Calu3 (cell line): ENCODE measurements at places on chromosomes 16 and 17.

DNA sequence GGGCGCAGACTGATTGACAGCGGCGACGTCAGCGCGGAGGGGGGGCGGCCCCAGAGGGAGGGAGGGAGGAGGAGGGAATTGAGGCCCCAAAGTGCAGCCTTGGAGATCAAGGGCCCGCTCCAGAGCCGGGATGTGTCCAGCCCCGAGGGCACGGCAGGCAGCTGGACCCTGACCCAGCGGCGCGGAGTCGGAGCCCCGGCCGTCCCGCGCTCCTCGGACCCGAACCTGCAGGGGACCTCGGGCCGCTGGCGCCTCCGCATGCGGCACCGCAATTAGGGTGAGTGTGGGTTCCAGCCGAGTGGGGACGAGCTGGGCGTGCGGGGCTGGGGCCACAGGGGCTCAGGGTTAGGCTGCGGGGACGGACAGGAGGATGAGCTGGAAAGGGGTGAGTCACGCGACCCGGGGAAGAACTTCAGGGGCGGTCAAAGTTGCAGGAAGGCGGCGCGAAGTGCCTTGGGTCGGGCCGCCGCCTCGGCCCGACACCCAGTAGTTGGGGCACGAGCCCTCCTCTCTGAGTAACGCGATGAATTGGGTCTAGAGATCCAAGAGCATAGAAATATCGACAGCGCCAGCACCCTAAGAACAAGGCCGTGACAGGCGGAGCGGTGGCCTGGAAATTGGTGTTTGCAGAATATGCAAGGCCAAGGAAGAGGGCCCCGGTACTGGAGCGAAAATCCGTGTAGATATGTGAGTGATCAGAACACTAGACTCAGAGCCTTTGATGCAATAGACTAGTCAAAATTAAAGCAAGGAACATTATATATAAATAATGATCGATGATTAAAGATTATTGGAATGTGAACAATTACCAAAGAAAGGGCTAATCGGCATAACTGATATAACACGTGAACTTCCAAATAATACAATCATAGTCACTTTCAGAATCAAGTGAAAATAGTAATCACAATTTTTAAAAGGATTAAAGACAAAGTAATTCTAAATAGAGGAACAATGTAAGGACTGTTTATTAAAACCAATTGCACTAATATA is at the start of gene TBX4:
Gene TBX4 (plus strand): TSS at position 122 of the 990 bp plus-strand sequence. CDS start 4,069 bp downstream, outside the sequence.
- DNase-seq: no peak

DNA sequence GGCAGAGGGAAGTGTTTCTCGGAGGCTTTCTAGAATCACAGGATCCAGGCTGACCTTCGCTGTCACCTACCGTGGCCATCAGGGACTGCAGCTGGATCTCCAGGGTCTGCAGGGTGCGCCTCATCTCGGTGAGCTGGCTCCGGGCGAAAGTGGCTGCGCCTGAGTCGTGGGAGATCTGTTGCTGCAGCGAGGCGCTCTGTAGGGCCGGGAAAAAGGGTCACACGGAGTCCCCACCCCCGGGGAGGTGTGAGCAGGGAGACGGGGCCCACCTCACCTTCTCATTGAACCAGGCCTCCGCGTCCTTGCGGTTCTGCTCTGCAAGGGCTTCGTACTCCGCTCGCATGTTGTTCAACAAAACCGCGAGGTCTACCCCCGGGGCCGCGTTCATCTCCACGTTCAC is 2.9 kb downstream of the KRT28 start:
- no peak for DNase-seq

DNA sequence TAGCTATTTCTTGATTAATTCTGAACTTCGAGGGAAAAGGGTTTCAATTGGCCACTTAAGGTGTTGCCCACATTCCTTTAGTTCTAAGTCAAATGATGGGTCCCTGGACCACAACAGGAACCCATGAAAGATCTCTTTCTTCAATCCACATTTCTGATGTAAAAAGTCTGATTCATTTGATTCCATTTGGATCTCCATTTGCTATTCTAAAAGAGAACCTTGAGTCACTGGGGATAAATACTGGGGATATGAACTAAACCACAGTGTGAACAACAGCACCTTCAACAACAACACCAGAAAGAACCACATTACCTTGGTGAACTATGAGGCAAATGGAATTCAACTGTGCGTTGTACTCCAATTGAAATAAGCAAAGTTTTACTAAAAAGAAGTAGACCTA is 108.9 kb upstream of the IRX5 start:
- DNase-seq: no peak

GRCh38 chr17:64028874-64029464 is 8.5 kb upstream of the ICAM2 start:
- DNase-seq: peak; percentile 71

DNA sequence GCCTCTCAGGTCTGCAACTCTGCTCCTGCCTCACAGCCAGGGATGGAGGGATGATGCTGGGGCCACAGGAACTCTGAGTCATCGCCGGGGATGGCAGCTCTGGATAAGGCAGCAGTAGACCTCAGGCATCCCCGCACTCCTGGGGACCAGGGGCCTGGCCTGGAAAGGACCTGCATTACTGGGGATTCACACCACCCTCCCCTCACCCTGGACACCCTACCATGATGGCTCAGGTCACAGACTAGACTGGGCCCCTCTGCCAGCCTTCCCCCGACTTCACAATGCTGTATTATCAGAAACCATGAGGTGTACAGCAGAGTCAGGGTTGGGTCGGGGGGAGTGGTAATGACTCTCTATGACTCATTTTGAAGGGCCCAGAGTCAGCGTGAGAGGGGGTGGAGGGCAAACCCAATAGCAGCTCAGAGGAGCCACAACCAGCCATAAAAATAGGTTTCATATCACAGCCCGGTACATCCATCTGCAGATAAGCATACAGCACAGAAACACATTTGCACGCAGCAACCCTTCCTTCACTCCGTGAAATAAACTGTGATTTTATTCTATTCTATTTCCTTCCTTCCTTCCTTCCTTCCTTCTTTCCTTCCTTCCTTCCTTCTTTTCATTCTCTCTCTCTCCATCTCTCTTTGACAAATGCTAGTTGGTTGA is 28.8 kb downstream of the DYNLRB2 start:
- DNase-seq: peak; percentile 14

- no peak for DNase-seq
Observed at GRCh38 chr17:8754890-8755289, 3.5 kb downstream of the SPDYE4 start.
